ENCODE measurements at places on chromosomes 2 and 18. TPM values are rescaled to one million over a fixed set of nuclear protein-coding genes. Genes with fewer than 3 reads are reported as not detected.
A peak's percentile ranks its signal among the peaks of the same experiment; 100 is the strongest.

Gene DYTN
- polyA plus RNA-seq: 0.06 TPM

Gene IL1F10
- polyA plus RNA-seq: not detected

Gene IL36B
- not detected for polyA plus RNA-seq

Gene XDH
- not detected for polyA plus RNA-seq

- peak; percentile 7 for DNase-seq
Measured at GRCh38 chr18:28032177-28032576, 144.8 kb downstream of the CDH2 start.

- no peak for DNase-seq
Measured at GRCh38 chr2:240728827-240729226, 37.2 kb downstream of the AQP12A start.

DNA sequence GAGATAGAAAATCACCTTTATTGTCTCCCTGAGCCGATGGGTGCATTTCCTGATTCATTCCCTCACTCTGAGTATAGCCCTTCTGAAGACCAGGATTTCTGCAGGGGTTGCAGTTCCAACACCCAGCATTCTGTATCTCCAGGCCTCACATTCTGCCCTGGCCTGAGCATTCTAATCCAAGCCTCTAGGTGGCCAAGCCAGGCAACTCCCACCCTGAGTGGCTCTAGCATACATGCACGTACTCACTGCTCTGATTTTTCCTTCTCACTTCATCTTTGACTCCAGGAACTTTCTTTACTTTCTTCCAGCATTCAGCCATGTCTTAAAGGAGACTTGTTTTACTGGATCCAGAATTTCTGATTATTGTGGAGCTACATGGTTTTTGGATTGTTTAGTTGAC lies 100.7 kb upstream of the STK39 start:
- DNase-seq: peak; percentile 36

- DNase-seq: no peak
Measured at GRCh38 chr2:144466637-144467036, 53.3 kb downstream of the ZEB2 start.

DNA sequence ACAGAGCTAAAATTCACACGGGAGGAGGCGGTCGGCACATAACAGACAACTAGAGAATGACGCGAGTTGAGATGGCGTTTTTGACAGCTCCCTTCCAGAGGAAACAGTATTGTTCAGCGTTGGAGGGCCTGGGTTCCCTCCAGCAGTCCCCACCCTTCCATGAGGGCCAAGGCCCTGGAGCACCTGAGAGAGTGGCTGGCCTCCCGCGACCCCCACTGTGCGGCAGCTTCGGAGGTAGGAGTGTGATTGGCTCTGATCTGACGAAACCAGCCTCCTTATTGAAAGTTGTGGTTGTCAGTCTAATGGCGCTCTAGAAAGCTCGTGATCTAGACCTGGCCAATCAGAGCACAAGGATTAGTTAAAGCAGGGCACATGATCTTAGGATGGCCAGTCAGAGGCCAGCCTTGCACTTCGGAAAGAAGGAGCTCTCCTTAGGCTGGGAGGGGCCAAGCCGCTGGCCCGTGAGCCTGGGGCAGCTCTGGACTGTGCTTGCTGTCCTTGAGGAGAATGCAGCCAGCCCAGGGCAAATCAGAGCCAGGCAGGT lies 104.5 kb upstream of the CELF4 start:
- no peak for DNase-seq

DNA sequence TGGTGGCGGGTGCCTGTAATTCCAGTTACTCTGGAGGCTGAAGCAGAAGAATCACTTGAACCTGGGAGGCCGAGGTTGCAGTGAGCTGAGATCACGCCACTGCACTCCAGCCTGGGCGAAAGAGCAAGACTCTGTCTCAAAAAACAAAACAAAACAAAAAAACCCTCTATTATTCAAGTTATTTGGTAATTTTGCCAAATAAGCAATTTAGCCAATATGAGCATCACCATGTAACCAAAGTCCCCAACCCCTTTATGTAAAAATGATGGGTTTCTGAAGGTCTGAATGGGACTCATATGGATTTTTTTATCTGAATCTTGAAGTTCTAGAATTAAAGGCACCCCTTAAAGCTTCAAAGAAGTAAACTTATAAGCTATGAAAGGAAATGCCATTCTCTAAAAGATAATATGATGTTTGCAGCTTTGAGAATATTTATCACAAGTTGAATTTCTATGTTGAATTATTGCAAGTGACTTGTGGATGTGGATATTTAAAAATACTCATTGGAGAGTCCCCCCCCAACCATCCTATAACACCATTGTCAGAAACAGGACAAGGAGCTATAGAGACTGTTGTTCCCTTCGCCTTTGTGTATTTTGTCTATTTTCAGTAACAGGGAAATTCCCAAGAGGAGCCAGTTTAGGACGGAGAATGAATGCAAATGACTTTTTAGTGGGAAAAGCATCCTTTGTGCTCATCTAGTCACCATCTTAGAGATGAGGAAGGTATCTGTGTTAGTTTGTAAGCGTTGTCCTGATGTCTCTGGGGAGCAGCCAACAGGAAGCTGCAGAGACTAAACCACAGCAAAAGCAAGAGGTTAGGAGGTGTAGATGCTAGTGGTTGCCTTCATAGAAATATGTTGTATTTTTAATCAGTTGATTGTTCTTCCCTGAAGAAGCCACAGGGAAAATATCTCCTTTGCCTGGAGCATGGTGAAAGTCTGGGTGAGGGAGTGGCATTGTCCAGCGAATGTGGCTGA lies 68.3 kb downstream of the TET3 start:
- DNase-seq: no peak

All from endothelial cell of umbilical vein (primary cell).